ENCODE measurements at places on chromosomes 3 and 15.

DNA sequence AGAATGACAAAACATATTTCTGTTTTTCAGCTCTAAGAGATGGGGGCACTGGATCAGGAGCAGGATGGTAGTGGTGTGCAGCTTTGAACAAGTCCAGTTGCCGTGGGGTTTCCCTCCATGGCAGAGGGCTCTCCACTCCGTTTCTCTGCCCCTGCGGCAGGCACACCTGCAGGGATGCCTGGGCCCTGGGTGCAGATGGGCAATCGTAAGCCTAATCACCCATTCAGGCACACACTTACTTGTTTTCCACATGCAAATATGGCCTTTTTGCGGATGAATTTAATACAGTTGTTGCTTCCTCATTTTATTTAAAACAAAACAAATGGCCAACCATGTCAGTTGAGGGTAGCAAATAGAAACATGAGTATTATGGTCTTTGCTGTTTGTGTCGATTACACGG, 85.1 kb downstream of the LPP start:
- DNase-seq: no peak

- no peak for DNase-seq
These were observed 59.4 kb upstream of the TRPM1 start for GRCh38 chr15:31160740-31161495.

GRCh38 chr3:89144080-89144479, 36.7 kb downstream of the EPHA3 start:
- no peak for DNase-seq

DNA sequence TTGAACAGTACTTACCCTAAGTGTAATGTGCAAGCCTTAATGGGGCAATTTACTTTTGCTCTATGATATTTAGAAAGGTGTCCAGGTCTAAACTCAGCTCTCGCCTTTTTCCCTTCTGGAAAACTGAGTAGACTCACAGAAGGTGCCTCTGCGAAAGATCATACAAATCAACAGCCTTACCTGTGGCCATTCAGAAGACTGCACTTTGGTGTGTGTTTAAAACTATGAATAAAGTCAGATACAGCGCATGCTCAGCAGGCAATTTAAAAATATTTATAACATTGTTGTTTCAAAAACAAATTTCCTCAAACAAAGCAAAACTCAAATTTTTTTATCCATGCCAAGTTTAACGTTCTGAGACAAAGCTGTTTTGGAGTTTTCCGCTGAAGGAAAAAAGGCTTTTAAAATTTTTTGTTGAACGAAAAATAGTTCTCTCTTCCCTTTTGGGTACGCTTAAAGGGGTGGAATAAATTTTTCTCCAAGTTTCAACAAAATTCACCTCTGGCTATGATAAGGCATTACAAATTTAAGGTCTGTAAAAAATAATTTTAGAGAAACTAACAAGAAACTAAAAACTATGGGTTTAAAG, 156.3 kb downstream of the TIGIT start:
- DNase-seq: no peak

- DNase-seq: no peak
These were observed 154.6 kb downstream of the EEFSEC start for GRCh38 chr3:128307781-128308469.

DNA sequence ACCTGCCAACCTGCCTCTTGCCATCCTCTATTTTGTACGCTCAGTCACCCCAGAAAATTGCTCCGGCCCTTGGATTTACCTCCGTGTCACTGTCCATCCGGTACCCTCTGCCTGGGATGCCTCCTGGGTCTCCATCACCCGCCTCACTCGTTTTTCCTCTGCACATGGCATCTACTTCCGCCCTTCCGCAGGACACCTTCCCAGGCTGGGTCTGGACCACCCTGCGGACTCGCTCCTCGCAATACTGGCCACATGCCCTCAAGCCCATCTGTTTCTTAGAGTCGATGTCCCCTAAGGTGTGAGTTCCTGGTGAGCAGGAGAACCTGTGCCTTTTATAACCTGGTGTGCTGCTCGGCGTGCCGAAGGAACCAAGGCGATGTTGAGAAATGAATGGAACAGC, 58.5 kb downstream of the APBA2 start:
- no peak for DNase-seq

DNA sequence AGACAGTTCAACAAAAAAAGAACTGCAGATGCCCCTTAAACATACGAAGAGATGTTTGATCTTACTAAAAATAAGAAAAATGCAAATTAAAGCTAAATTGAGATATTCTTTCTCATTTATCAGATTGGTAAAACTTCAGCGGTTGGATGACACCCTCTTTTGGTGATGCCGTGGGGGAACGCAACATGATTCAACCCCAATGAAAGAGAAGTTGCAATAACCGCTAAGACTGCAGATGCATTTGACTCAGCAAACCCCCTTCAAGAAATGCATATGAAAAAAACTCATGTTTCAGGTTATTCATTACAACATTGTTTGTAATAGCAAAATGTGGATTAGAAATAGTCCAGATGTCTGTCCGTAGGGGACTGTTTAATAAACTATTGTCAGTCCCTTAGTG, 3.6 kb downstream of the KLHL6 start:
- peak; percentile 67 for DNase-seq

DNA sequence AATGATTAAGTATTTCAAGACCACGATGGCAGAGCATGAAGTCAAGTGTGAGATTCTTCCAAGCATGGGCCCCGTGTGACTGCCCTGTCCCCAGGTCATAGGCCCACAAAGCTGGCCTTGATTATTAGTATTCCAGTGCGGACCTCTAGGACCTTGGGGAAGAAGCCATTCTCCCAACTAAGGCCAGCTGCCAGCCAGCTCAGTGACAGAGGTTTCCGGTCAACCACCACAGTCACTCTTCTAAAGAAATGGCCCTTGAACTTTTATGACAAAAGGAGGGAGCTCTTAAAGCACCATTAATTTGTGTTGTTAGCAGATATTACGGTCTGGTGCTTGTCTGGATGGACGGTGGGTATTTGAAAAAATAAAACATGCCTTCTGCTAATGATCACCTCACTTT, 28.0 kb downstream of the FAM3D start:
- no peak for DNase-seq

- DNase-seq: no peak
These were observed 62.4 kb upstream of the P3H2 start for GRCh38 chr3:190183121-190183520.

DNA sequence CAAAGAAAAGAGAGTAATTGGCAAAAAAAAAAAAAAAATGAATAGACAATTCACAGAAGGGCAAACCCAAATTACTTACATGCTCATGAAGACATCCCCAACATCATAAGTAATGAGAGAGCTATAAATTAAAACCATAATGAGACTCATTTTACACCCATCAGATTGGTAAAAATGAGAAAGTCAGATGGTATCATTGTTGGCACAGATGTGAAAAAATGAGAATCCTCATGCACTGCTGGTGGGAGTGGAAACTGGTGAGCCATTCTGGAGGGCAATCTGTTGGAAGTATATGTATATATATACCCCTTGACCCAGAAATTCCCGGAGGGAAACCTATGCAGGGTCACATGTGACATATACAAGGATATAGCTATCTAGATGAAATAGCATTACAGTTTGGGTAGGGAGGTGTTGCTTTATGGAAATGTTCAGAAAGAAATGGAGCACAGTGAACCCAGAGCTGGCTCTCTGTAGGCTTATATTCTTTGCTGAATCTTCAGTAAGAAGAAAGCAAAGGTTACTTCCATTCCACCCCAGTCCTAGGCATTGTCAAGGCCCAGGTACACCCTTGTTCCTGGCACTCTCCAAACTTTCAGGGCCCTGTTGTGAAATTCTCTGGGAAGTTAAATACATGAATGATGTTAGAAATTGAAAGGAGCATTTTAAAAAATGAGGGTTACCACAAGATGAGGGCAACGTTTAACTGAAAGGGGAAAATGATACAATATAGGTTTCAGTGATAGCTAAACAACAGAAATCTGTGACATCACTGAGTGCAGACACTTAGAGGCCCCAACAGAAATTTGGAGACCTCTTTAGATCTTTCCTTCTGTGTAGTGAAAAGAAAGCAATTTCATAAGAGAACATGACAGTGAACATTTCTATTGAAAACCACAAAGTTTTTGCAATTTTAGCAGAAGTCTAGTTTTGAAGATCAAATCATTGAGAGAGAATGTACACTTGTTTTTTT, 132.7 kb upstream of the TPRG1 start:
- peak; percentile 77 for DNase-seq

- no peak for DNase-seq
These were observed 28.5 kb downstream of the KLHL25 start for GRCh38 chr15:85766001-85766831.

DNA sequence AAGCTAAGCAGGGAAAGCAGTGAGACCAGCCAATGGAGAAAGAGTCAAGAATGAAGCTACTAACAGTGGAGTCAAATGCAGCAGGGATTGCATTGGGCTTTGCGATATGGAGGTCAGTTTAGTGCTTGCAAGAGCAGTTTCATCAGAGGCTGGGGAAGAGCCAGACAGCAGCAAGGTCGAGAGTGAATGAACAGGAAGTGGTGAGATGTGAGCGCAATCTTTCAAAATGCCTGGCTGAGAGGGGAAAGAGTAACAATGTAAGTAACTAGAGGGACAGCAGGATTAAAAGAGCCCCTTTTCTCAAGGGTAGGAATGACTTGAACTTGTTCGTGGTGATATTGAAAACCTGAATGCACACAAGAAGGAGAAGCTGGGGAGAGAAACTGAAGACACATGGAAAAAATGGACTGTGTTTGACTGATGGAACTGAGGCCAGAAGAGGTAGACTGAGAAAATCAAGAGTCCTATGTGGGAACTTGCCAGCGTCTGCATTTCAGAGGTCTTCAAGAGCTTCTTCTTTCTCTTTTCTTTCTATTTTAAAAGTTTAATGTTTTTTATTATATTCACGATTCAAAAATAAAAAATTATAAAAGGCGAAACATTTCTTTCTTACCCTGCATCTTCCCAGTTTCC, 30.6 kb upstream of the GPR160 start:
- peak; percentile 85 for DNase-seq

GRCh38 chr3:3110299-3110630, at the start of gene IL5RA:
IL5RA (minus strand) TSS chr3:3110374; CDS start chr3:3104984, 5,390 bp downstream.
- peak; percentile 50 for DNase-seq

- no peak for DNase-seq
These were observed 125.2 kb upstream of the DPH6 start for GRCh38 chr15:35671197-35671596.

DNA sequence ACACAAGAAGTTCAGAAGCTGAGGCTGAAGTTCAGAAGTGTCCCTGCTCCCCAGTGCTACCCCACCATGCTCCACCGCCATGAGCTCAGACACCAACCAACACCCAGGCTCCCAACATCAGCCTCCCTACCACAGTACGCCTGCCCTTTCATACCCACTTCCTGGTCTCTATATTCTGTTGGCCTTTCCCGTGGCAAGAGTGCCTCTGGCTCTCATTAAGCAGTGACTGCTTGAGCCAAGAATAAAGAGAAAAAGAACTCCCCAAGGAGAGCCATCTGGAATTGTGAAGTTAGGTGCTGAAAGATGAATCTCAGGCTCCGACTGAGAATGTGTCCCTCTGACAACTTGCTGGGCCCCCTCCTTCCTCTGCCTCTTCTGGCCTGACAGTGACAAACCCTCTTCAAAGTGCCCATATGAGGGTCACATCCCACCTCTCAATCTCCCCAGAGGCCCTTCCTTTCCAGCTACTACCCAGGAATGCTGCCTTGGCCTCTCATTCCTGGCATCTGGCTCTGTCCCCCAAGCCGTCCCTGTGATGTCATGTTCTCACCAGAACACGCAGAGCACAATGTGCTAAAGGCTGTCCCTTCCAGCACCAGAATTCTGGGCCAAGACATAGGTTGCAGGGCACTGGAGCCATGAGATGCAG, 306.8 kb downstream of the NTRK3 start:
- no peak for DNase-seq

- no peak for DNase-seq
These were observed 149.7 kb downstream of the RBMS3 start for GRCh38 chr3:29430558-29430971.

DNA sequence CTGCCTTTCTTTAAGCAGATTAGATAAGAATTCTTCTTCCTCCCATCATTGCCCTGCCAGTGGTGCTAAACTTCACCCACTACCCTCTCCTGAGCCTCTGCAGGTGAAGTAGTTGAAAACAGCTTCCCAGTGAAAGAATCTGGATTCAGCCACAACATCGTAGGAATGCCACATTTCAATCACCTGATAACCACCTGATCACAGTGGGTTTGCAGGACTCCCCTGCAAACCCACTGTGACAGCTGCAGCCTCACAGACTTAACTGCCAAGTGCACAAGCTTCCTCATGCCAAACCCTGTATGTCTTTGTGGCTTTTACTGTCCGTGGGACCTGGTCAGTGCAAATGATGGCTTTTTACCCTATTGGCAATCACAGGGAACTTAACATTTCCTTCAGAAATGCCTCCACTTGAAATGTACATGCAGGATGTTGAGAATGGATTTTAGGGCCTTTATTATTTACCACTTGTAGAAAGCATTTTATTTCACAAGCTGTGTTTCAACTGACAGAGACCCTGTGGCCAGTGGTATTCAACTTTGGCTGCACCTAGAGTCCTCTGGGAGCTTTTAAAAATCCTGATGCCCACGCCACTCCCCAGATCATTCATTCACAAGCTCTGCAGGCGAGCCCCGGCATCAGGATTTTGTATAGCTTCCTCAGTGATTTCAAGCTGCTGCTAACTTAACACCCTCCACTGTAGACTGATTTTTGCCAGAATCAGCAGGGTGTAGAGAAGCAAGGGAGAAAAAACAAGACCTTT, 49.1 kb downstream of the OXNAD1 start:
- DNase-seq: peak; percentile 70

DNA sequence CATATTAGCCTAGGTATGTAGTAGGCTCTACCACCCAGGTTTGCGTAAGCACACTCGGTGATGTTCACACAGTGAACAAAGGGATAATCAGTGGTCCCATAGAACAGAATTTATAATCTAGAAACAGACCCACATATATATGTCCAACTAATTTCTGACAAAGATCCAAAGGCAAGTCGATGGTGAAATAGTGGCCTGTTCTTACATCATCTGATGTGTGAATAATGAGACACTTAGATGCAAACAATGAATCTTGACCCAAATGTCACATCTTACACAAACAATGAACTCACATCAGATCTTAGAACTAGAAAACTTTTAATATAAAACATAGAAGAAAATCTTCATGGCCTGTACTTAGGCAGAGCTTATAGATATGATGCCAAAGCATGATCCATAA, 17.6 kb upstream of the TM2D3 start:
- DNase-seq: no peak

All from hematopoietic multipotent progenitor cell treated with erythropoietin and hydrocortisone succinate and interleukin-3 and kit ligand, for 4 days (in vitro differentiated cells).